ENCODE measurements at places on chromosomes 2 and 18.

- DNase-seq: no peak
These were observed 239.1 kb downstream of the TSN start for GRCh38 chr2:121994238-121995206.

DNA sequence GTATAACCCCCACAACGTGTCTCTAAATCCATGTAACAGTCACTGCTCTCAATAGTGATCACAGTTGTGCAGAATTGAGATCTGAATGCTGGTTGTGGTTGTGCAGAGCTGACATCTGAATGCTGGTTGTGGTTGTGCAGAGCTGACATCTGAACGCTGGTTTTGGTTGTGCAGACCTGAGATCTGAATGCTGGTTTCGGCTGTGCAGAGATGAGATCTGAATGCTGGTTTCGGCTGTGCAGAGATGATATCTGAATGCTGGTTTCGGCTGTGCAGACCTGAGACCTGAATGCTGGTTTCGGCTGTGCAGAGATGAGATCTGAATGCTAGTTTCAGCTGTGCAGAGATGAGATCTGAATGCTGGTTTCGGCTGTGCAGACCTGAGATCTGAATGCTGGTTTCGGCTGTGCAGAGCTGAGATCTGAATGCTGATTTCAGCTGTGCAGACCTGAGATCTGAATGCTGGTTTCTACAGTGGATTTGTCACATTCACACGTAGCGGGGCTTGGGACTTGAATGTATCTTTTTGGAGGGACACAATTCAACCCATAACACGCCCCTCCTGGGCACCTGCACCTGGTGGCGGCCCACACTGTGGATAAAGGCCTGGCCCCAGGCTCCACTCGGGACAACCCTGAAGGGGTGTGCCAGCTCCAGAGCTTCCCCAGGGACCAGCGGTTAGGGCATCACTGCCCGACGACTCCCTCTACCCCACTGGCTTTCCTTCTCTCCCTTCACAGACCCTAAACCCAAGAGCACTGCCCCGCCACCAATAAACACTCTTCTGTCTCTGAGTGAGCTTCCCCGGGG lies 51.1 kb upstream of the SLC66A3 start:
- peak; percentile 2 for DNase-seq

DNA sequence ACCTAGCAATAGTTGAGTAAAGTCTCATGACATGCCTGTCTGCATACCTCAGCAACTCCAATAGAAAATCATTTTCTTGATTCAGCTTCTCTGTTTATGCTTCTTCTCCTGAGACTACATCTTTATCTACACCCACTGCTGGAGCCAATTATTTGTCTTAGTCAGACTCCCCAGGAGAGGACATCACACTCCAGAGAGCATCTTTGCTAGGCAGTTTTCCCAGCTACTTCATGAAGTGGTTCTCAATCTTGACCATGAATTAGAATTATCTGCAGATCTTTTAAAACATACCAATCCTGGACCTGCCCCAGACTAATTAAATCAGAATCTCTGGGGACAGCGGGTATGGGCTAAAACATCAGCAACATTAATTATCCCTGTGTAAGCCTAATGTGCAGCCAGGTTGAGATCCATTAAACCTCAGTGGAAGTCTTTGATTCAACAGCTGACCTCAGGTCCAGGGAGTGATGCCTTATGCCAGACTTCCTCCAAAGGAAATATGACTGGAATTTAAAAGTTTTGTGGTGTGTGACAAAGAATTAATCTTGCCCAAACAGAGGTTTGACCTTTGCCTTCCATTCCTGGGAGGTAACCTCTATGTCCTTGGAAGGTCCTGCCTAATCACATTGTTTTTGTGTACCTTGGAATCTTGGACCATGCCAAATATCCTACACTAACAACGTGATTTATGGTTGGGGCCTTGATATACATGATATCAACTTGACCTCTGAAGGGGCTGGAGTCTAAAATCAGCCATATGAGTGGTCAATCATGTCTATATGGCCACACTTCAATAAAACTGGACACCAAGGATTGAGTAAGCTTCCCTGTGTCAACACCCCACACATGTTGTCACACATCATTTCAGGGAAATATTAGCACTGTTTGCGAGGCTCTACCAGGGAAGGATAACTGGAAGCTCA lies 99.3 kb upstream of the DNAJC10 start:
- DNase-seq: no peak

DNA sequence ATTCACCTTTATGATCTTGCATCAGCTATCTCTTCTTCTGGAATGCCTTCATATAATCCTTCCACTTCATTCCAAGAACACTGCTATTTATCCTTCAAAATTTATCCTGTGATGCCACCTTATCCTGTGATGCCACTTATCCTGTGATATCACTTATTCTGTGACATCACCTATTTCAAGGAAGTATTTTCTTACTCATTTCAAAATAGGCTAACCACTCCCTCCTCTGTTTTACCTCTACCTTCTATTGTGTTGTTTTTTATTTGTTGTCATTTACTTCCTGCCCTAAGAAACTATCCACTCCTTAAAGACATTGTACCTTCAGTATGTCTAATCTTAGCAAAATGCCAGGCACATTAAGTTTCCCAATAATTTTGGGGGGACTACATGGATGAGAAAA lies 38.8 kb downstream of the CD226 start:
- DNase-seq: no peak

DNA sequence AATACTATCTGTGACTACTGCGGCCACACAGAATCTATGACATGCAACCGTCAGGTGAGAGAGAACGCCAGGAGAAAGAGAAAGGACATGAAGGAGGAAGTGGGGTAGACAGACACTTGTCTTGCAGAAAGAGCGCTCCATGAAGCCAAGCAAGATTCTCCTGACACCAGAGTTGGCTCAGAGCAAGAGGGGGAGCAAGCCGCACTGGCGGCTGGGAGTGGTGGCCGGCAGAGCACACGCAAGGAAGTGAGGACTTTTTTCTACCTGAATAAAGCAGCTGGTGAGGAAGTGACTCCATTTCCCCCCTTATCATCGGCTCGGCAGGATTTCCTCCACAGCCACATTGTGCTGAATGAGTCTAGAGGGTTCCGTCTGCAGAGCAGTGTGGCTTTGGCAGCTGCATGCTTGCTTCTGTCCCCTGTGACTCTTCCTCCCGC lies 181.6 kb downstream of the BCL2 start:
- peak; percentile 68 for DNase-seq

DNA sequence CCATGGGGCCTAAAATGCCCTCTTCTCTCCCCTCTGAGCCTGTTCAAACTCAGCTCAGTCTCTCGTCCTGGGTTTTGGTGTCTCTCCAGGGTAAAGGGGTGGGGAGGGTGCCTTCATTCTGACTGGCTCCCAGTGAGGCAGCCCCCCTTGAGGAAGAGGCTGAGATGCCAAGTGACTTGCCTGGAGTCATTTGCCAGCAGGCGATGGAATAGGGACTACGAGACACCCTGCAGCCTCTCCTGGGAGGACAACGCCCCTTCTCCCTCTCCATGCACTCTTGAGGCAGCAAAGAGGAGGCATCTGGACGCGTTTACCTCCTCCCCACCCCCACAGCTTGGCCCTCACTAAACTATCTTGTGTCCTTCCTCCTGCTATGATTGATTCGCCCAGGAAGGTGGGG lies 760 bp upstream of the STON1 start:
- DNase-seq: no peak

DNA sequence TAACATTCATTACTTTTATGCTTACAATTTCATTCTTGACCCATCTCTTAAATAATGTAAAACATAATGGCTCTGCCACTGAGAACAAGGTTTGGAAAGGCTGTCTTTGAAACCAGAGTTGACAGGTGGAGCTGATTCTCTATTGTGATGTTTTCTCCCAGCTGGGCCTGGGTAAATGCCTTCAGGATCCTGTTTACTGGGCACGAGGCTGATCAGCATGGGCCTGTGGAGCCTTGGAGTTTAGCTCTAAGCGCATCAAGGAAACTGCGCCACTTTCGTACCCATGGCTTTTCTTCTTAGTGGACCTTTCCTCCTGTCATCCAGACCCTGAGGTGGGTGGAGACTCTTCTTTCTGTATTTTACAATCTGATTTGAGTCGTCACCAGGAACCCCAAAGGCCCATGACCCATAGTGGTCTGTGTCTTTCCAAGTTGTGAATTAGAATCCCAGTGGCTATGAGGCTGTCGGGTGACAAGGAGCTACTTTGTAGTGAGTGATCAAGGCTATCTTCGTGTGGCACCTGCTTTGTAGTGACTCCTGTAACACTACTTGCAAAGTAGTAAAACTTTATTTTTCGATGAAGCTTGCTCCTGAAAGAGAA lies 123.1 kb downstream of the LPIN1 start:
- DNase-seq: no peak

DNA sequence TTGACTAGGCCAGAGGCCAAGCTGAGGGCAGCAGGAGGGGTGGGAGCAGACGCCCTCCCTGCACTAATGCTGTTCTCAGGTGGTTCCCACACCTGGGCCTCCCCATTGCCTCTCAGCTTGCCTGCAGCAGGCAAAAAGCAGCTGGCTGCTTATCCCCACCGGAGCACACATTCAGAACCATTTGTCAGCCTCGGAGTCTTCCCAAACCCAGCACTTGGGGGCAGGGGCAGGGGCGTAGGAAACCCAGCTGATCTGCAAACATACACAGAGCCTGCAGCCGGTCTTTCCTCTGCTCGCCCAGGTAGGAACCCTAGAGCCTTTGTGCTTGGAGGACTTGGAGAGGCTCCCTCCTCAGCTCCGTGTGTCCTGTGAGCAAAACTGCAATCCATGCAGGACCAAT lies 249.8 kb downstream of the CYP26B1 start:
- DNase-seq: no peak

- no peak for DNase-seq
These were observed 66.1 kb upstream of the RGPD5 start for GRCh38 chr2:109727929-109728447.

- no peak for DNase-seq
These were observed 17.3 kb downstream of the CHCHD5 start for GRCh38 chr2:112601754-112602153.

DNA sequence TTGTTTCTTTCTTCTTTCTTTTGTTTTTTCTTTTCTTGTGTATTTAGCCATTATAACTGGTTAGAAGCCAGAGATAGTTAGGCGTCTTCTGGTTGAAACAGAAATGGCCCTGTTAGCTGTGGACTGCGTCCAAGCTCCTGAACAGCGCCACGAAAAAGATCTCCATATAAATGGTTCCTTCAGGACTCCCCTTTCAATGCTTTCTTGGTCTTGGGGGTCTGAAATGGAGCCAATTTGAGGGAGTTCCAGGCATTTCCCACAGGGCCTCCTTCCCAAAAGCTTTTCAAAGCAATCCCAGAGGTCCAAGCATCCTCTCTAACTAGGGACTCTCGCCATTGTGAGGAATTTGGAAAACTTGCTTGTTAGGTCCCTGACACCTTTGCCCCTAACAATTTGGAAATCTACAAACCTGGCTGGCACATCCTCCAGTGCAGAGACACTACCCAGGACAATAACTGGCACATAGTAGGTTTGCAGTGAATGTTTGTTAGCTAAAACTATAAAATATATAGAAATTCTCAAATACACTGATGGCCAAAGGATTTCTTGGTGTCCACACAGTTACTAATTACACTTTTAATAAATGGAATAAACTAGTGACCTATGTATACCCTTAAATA lies 80.1 kb downstream of the MYCN start:
- DNase-seq: no peak

GRCh38 chr2:29657674-29658073 lies 263.7 kb downstream of the ALK start:
- DNase-seq: no peak

DNA sequence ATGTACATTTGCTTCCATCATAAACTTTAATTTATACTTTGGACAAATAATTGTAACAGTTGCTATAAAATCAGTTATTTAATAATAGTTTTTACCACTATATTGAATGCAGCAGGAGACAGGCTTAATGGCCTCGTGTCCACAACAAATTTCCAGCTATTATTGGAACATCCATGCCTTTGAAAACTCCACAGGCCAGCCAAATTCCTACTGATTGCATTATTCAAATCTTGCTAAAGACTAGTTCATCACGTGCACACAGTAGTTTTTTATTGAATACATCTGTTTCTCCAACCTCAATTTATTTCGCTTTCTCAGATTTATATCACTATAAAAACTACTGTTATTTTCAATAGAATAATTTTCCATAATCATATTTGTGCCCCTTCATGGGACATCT lies 18.4 kb upstream of the PTPRM start:
- DNase-seq: no peak

DNA sequence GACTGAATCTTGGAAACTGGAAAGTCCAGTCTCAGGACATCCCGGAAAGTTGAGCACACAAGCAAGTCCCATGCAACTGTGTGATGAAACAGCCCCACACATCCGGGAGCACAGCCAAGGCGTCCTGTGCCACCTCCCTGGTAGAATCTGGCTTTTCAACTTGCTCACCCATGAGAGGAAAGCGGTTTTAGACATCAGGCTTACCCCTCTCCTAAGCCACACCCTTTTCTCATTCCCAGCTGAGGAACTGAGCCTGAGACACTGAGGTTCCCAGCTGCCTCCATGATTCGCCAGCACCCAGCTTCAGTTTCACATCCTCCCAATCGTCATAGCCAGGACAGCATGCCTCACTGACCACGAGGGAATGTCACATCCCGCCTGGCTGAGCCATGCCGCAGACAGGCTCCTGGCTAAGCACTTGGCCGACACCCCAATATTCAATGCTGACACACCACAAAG lies 60.3 kb downstream of the STEAP3 start:
- DNase-seq: no peak

- DNase-seq: peak; percentile 67
These were observed 29.2 kb downstream of the UNC50 start for GRCh38 chr2:98637401-98638147.

DNA sequence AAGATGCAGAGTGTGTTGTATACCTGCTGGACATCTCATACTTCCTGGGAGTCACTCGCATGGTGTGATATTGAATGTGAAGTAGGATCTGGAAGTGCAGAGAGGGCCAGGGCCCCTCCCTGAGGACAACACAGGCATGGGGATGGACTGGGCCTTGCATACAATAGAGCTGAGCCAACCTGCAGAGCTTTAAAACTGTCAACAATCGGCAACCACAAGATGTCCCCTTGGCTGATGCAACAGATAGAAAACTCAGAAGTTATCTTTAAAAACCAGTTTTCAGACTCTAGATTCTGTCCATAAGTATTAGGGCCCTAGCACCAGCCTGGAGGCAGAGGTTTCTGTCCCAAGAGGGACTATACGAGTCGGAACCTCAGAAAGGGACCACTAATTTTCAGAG lies 19.7 kb downstream of the EVA1A start:
- no peak for DNase-seq

DNA sequence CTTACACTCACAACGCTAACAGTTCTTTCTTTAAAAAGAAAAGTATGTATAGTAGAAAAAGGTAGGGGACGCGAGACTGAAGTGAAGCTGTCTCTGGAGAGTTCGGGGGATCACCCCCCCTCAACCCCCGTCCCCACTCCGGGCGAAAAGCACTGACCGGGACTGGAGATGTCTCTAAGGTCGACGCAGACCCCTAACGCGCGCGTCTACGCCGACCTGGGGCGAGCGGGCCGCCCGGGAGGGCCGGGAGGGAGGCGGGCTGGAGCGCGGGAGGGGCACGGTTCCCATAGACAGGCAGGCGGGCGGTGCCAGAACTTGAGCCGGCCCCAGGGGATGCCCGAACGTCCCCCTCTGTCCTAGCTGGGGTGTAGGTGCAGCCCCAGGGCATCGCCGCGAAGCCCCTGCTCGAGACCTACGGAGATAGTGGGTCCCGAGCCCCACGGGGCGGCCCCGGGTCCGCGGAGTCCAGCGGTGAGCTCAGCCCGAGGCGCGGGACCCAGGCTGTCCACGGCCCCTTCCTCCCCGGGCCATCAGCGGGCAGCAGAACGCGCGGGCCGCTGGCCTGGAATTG lies 82.2 kb downstream of the CHRNA1 start:
- peak; percentile 35 for DNase-seq

All from CD4-positive, alpha-beta T cell treated with Interleukin-15 for 4 hours (primary cell).